ENCODE measurements at places on chromosomes 2 and 18.

DNA sequence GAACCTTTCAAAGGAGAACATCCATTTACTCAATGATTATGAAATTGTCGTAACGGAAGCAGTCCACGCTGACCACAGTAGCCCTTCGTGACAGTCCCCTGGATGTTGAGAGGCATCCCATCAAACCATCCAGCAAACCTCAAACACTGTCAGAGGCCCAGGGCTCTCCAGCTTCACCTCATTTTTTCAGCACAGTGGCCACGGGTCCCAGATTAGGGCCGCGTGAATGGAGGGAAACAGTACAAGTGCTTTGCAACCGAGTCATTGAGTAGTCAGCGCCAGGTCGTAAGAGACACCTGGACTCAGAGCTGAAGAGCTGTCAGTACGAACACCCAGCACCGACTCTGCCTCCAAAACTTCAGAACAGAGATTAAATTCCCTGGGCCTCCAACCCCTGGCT is 552.5 kb upstream of the SALL3 start:
- DNase-seq, result no peak

DNA sequence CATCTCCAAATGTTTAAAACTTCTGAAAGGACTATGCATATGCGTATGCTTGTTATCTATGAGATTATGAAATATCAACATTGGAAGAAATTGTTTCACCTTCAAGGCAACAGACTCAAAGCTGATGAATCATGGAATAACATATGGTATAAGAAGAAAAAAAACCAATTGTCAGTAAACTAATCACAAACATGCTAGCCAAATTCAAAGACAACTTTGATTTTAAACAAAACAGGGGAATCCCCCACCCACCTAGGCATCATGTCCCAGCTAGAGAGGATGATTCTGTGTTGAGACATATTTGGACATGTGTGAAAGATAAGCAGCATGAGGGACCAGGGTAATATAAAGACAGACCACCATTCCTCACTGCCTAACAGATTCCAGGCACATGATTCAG is 147.7 kb downstream of the WDPCP start:
- no peak for DNase-seq

DNA sequence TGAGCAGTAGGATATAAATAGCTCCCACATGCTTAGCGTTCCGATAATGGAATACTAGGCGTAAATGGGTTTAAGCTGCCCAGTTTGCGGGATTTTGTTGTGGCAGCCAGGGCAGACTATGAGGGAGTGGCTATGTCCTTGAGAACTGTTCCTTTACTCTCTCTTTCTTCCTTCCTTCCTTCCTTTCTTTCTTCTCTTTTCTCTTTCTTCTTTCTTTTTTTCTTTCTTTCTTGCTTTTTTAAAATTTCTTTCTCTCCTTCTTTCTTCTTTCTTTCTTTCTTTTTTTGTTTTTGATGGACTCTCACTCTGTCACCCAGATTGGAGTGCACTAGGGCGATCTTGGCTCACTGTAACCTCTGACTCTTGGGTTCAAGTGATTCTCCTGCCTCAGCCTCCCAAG is 9.1 kb upstream of the PRELID3A start:
- DNase-seq, result no peak

DNA sequence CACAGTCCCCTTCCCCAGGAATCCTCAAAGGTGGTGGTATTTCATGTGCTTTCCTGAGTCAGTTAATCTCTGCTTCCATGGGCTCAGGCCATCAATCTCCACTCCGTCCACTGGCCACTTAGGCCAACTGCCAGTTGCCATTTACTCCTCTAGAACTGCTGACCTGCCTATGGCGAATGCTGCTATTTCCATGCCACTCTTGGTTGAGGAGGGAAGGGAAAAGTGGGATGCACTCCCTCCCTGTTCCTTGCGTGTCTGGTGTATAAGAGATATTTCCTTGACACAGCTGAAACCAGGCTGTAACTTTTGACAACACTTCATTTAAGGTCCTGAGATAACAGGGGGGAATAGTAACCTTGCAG is 261.5 kb downstream of the MREG start:
- DNase-seq, result no peak

- DNase-seq, result no peak
These were observed 98.1 kb upstream of the YPEL5 start for GRCh38 chr2:30048636-30049175.

Measured in activated CD4-positive, alpha-beta T cell treated with anti-CD3 and anti-CD28 coated beads, Interleukin-2, amount 50 U/mL, for 4 hours (primary cell).